ENCODE measurements at places on chromosomes 4 and X. TPM values are rescaled to one million over a fixed set of nuclear protein-coding genes. Genes with fewer than 3 reads are reported as not detected.

- no peaks in the 10 kb centered on the region for H3K36me3 ChIP-seq
- no peaks in the 10 kb centered on the region for H3K27me3 ChIP-seq
- no peak overlapping the region for H3K27ac ChIP-seq
Observed at GRCh38 chr4:47390428-47391125, 72.9 kb downstream of the COMMD8 start.

- no peaks in the 10 kb centered on the region for H3K36me3 ChIP-seq
- no peaks in the 10 kb centered on the region for H3K27me3 ChIP-seq
- DNase-seq, result no peak
Observed at GRCh38 chrX:18917831-18918230, 66.1 kb downstream of the PHKA2 start.

DNA sequence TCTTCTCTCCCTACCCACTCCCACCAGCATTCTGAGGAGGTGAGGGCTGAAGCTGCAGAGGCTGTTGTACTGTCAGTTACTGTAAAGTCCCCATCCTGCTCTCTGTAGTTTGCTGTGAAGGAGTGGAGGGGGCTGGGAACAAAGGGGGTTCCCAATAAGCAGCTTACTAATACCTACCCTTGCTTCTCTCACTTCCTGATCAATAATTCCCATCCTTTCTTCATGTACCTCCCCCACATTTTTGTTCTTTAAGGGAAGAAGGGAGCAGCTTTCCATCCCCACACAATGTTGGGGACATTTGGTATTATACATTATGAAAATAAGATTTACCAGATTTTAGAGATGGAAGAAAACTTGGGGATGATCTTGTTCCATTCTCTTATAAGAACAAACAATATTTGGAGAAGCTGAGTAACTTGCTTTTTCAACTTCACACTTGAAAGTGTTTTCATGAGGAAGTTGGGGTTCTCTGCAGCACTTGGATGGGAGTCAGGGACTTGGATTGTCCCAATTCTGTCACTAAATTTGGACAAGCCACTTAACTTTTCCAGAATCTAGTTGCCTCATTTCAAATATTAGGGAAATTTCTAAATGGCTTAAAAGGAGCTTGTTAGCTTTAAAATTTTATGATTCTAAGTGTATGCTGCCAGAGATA, 5.4 kb downstream of the TBC1D1 start:
- no peaks in the 10 kb centered on the region for H3K27me3 ChIP-seq
- H3K4me1 ChIP-seq, result no peaks in the 10 kb centered on the region
- H3K4me3 ChIP-seq, result no peak overlapping the region
- DNase-seq, result no peak

DNA sequence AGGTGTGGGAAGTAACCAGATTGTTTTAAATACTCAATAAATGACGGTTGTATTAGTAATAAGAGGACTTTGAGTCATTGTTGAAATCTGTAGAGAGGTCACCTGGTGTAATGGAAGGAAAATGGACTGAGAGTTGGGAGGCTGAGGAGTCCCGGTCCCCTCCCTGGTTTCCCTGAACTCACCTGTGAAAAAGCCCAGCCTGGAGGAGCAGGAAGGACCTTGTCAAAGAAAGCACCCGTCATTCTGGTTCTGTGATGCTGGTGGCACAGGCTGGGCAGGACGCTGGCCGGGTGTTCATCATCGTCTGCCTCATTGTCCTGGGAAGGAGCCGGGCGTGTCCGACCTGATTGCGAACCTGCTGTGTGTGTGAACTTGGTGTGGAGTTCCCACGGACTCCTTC, 70.8 kb downstream of the SORCS2 start:
- H3K36me3 ChIP-seq, result no peaks in the 10 kb centered on the region
- no peak overlapping the region for H3K4me3 ChIP-seq
- no peaks in the 10 kb centered on the region for H3K27me3 ChIP-seq
- no peak for DNase-seq
- H3K27ac ChIP-seq, result no peak overlapping the region
- H3K4me1 ChIP-seq, result no peaks in the 10 kb centered on the region

DNA sequence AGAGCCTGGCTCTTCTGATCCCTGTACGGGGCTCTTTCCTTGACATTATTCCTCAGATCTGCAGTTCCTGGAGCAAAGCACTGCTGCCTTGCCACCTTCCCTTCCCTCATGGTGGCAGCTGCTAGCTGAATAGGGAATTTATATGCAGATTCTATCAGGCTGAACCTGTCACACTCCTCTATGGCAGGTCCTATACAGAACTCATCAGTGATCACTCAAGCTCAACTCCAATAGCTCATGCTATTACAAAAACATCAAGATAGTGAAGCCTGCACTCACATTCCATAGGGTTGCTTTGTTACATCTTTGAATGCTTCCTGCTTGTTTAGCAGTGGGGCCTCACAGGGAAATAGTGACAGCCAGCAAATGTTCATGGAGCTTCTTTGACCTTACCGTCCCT, 71.7 kb downstream of the SLC2A9 start:
- no peaks in the 10 kb centered on the region for H3K27me3 ChIP-seq
- peaks cover 9% of the 10 kb centered on the region for H3K4me1 ChIP-seq
- H3K36me3 ChIP-seq, result no peaks in the 10 kb centered on the region
- no peak overlapping the region for H3K27ac ChIP-seq

DNA sequence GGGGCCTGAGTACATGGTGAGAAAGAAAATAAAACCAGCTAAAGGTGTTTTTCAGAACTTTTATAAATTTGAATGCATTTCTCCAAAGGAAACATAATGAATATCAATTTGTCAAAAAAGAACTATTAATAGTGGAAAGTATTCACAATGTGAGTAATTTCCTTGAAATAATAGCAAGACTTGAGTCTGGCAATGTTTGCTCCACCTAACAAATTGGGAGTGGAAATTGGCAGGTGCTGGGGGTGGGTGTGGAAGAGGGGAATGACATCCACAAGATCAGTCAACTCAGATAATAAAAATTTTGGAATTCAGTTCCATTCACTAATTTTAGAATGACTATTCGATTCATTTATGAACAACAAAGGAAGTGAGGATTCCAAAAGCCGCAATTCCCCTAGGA, 884.8 kb upstream of the SLIT2 start:
- DNase-seq, result no peak
- H3K4me1 ChIP-seq, result no peaks in the 10 kb centered on the region
- H3K36me3 ChIP-seq, result no peaks in the 10 kb centered on the region
- H3K27me3 ChIP-seq, result no peaks in the 10 kb centered on the region

- no peaks in the 10 kb centered on the region for H3K36me3 ChIP-seq
- no peaks in the 10 kb centered on the region for H3K4me1 ChIP-seq
- no peak for DNase-seq
- no peak overlapping the region for H3K4me3 ChIP-seq
- no peak overlapping the region for H3K27ac ChIP-seq
Observed at GRCh38 chrX:130114141-130114588, 3.9 kb upstream of the ELF4 start.

DNA sequence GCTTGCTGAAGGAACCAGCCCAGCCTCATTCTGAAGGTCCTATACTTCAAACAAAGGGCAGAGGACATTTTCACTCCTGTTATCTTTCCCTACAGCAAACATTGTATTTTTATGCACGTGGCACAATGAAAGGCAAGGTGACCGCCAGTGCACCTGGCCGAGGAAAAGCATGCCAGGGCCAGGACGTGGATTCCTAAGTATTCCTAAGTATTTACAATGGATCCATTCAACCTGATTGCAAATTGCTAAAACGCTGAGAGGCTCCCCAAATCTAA, 127.9 kb upstream of the FTHL17 start:
- DNase-seq, result no peak
- no peak overlapping the region for H3K4me3 ChIP-seq
- no peaks in the 10 kb centered on the region for H3K36me3 ChIP-seq
- no peaks in the 10 kb centered on the region for H3K27me3 ChIP-seq
- H3K4me1 ChIP-seq, result no peaks in the 10 kb centered on the region

DNA sequence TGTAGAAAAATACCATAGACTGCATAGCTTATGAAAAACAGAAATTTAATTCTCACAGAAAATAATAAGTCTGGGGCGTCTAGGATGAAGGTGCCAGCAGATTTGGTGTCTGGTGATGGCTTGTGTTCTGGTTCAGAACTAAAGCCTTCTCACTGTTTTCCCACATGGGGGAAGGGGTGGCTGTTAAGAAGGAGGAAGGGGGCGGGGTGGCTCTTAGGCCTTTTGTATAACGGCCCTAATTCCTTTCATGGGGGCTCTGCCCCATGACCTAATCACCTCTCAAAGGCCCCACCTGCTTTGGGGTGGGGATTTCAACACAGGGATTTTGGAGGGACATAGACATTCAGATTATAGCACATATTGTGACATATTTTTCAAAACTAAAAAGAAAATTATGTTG, 173.2 kb upstream of the TECRL start:
- no peaks in the 10 kb centered on the region for H3K27me3 ChIP-seq
- no peaks in the 10 kb centered on the region for H3K36me3 ChIP-seq
- no peak overlapping the region for H3K4me3 ChIP-seq
- DNase-seq, result no peak

- DNase-seq, result no peak
- no peaks in the 10 kb centered on the region for H3K36me3 ChIP-seq
- H3K4me1 ChIP-seq, result no peaks in the 10 kb centered on the region
- H3K27ac ChIP-seq, result no peak overlapping the region
- H3K4me3 ChIP-seq, result no peak overlapping the region
Observed at GRCh38 chr4:132992686-132993085, 156.4 kb upstream of the PCDH10 start.

- no peaks in the 10 kb centered on the region for H3K36me3 ChIP-seq
- no peak overlapping the region for H3K27ac ChIP-seq
- no peaks in the 10 kb centered on the region for H3K4me1 ChIP-seq
- H3K4me3 ChIP-seq, result no peak overlapping the region
- DNase-seq, result no peak
Observed at GRCh38 chr4:176153124-176153523, 42.3 kb downstream of the SPATA4 start.

DNA sequence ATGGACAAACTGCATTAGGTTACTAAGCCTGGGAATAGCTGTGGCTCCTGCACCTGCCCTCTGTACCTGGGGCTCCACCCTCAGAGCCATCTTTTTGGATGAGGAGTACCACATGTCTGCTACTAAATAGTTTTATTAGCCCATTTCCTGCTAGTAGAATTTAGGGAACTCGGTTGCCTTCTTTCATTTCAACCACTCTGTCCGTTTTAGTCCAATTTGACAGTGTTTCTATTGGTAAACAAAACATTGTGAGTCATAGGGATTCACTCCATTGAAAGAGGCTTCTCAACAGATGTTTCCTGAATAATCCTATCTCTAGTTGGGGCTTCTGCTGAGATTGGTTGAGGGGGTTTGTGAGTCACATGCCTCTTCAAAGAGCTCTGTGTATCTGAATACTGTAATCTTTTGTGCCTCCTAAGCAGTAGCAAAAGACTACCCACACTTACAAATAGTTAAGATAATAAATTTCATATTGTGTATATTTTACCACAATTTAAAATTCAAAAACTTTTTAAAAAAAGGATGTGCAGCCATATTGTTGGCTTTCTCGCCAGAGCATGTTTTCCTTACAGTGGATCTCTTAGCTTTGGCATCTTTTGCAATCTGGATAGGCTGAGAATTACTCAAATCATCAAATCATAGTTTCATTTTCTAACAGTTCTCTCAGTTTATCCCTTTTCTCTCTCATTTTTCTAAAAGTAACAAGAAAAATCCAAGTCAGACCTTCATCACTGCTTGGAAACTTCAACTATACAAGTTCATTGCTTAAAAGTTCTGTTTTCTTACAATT, 9.9 kb downstream of the FAM200B start:
- H3K36me3 ChIP-seq, result peaks cover under 1% of the 10 kb centered on the region
- H3K27me3 ChIP-seq, result no peaks in the 10 kb centered on the region
- DNase-seq, result no peak
- no peaks in the 10 kb centered on the region for H3K4me1 ChIP-seq
- no peak overlapping the region for H3K4me3 ChIP-seq

DNA sequence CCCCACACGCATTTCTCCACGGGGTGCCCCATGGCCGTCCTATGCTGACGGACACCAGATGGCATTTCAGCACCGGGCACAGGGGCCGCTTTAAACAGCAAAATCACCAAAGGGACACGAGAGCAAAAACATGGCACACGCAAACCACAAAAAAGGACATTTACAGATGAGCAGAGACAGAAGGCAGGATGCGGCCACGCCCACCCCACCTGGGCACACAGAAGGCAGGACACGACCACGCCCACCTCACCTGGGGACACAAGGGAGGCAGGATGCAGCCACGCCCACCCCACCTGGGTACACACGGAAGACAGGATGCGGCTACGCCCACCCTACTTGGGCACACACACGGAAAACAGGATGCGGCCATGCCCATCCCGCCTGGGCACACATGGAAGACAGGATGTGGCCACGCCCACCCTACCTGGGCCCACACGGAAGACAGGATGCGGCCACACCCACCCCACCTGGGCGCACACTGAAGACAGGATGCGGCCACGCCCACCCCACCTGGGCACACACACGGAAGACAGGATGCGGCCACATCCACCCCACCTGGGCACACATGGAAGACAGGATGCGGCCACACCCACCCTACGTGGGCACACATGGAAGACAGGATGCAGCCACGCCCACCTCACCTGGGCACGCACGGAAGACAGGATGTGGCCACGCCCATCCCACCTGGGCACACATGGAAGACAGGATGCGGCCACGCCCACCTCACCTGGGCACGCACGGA, 69.1 kb downstream of the FAM53A start:
- H3K4me1 ChIP-seq, result no peaks in the 10 kb centered on the region
- DNase-seq, result no peak
- no peak overlapping the region for H3K4me3 ChIP-seq

The RAB40A gene
- 1.1 TPM for polyA plus RNA-seq

The ART3 gene
- 0.55 TPM for polyA plus RNA-seq

The SHROOM3 gene
- polyA plus RNA-seq, result 3.5 TPM

The KCNIP4 gene
- 0.44 TPM for polyA plus RNA-seq

The AMOT gene
- 1.4 TPM for polyA plus RNA-seq

The NAA10 gene
- 121 TPM for polyA plus RNA-seq

Data from adrenal gland (tissue), 19 donors.